Stimulated activated CD4-positive, alpha-beta T cell treated with anti-CD3 and anti-CD28 coated beads, Interleukin-12 subunit alpha, Interleukin-12 subunit beta, amount 100 ng/mL, for 48 hours (primary cell): ENCODE measurements at places on chromosomes 16 and 17.

GRCh38 chr16:50615891-50616290 is 65.2 kb downstream of the SNX20 start:
- no peak for DNase-seq

DNA sequence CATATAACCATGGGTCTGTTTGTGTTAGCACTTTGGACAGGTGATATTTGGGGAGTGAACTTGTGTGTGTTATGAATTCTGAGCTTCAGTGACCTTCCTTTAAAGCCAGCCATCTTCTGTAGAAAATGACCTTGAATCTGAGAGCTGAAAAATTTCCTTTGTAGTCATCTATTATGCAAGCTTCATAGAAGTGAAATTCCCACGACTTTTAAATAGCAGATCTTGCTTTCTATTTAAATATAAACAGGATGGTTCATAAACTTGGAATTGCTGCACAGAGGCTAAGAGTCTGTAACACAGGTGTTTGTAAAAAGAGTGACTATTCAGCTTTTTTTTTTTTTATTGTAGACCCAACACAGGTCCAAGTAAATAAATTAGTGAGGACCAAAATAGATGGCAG is 85.5 kb downstream of the MARCHF10 start:
- DNase-seq: no peak

- no peak for DNase-seq
These were observed 40.0 kb upstream of the TAC4 start for GRCh38 chr17:49887744-49888360.

DNA sequence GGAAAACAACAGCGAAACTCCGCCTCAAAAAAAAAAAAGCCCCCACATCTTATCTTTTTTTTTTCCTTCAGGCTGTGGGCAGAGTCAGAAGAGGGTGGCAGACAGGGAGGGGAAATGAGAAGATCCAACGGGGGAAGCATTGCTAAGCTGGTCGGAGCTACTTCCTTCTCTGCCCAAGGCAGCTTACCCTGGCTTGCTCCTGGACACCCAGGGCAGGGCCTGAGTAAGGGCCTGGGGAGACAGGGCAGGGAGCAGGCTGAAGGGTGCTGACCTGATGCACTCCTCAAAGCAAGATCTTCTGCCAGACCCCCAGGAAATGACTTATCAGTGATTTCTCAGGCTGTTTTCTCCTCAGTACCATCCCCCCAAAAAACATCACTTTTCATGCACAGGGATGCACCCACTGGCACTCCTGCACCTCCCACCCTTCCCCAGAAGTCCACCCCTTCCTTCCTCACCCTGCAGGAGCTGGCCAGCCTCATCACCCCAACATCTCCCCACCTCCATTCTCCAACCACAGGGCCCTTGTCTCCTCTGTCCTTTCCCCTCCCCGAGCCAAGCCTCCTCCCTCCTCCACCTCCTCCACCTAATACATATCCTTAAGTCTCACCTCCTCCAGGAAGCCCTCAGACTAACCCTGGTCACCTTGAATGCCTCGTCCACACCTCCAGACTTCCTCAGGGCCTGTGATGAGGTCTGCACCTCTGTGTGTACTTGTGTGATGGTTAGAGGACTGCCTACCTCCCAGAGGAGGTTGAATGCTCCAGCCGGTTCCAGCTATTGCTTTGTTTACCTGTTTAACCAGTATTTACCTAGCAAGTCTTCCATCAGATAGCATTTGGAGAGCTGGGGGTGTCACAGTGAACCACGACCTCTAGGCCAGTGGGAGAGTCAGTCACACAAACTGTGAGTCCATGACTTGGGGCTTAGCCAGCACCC is 1.2 kb upstream of the HBA1 start:
- DNase-seq: no peak

DNA sequence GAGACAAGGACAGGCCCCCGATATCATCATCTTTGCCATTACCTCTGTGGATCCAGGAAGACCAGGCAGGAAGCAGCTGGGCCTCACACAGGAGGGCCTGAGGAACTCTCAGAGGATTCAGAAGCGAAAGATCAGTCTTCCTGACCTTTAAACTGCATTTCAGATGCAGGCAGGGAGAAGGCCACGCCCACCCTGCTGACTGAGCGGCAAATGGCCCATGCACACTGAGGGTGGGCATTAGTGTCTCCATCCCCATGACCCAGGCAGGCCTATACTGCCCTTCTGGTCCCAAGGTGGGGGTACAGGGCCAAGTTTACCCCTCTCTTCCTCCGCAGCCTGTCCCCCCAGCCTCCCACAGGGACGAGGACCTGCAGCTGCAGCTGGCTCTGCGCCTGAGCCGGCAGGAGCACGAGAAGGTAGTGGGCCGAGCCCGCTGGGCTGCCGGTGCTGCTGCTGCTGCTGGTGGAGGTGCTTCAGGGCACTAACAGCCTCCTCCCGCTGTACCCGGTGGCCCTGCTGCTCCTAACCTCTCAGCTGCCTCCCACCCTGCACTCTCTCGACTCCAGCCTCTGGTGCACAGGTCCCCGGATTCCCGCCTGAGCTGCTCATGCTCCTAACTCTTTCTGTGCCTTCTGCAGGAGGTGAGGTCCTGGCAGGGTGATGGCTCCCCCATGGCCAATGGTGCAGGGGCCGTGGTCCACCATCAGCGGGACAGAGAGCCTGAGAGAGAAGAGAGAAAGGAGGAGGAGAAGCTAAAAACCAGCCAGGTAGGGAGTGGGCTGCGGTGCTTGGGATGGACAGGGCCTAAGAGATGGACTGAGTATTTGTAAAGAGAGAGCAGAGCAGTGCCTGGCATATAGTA is 6.2 kb downstream of the EPN3 start:
- no peak for DNase-seq

DNA sequence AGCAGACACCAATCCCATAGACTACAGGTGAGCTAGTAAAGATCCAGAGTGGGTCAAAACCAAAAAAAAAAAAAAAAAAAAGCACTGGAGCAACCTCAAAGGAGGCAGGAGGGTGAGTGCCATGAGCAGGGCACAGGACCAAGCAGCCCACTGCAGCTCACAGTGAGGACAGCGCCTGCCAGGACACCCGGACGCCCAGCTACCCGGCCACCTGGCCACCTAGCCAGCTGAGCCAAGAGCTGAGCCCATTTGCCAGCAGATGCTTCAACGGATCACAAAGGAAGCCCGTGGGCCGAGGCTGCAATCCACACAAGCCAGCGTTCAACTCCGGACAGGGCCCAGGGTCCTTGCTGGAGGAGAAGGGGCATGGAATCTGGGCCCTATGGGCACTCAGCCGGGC is 15.1 kb downstream of the AXIN1 start:
- DNase-seq: no peak

DNA sequence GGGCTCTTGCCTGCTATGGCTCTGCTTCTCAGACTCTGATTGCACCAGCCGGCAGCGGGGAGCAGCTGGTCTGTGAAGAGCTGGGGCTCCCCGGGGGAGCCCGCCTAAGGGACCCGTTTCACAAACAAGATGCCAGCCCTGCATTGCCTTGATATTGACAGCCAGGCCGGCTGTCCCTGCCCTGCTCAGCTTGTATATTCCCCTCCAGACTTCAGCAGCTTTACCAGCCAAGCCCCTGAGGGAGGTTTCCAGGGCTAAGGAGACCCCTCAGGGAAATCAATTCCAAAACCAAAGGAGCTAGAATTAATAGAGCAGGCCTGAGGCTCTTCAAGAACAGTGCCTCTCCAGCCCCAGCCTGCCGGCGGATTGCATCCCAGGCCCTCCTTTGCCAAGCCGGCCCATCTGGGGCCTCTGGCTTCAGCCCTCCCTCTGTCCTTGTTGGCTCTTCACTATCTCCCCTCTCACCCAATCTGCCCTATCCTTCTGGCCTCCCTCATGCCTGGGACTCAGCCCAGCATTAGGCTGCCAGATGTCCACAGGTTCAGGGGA is 5.7 kb downstream of the CALB2 start:
- no peak for DNase-seq

GRCh38 chr16:10522966-10523365 is 57.4 kb downstream of the EMP2 start:
- DNase-seq: no peak

DNA sequence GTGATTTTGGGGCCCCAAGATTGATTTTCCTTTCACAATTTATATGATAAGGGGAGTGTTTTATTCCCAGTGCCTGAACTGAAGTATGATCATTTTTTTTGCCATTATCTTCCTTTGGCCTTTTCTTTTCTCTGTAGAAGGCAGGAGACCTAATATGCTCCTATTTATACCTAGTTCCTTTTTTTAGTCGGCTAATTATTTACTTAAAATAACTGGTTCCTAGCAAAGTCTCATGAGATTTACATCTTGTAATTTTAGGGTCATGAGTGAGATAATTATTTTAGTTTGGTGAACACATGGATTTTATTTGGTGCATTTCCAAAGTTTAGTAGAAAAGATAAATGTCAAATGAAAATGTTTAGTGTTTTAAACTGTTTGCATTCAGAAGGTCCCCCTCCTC is 24.8 kb downstream of the SEC14L1 start:
- no peak for DNase-seq

DNA sequence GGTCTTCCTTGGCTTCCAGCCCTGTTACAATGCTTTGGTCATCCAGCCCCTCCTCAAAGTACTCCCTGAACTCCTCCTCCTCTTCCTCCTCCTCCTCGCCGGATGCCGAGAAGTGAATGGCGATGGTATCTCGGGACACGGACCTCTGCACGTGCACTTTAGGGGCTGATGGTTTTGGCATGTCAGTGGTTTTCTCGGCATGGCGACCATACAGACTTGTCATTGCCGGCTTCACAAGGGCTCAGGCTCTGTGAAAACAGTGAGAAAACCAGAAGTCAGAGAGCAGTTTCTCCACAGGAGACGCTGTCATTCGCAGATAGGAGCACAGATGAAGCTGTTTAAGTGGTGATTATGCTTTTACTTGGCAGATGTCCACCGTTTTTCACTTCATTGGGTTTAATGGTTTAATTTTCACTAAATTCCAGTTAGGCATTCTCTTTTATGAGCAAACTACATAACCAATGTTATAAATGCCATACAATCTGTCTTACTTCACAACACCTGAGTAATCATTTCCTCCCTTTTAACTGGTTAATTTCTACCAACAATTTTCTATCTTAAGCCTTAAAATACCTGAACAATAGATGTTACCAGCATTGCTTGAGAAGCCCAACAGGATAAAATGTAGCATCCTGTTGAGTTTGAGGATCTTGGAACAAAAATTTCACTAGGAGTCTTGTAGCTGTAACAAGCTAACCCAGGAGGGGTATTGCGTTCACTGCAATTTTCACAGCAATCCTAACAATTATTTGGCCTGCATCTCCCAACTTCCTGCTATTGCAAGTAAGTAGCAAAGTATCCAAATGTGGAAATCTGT is 48.9 kb downstream of the TEX2 start:
- DNase-seq: no peak

- no peak for DNase-seq
These were observed 66.4 kb downstream of the CYB5B start for GRCh38 chr16:69490707-69491324.

DNA sequence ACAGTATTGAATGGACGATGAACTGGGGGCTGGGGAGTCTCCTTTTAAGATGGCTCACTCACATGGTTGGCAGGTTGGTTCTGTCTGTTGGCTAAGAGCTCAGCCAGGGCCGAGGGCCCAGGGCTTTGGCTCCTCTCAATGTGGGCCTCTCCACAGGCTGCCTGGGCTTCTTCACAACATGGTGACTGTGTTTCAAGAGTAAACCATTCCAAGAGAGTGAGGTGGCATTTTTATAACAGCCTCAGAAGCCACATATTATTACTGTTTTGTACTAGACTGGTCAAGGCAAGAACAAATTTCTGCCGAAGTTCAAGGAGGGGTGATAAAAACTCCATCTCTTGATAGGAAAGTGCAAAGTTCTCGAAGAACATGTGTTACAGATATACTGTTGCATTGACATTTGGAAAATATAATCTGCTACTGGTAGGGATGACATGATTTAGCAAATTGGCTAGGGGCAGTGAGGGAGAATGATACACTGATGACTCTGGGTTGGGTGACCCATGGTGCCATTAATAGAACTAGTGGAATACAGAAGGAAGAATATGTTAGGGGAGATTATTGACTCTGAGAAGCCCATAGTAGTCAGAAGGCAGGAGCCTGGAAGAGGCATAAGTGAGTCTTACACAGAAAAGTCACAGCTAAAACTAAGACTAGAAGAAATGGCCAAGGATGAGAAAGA is 13.7 kb downstream of the KRABD2 start:
- DNase-seq: no peak

- no peak for DNase-seq
These were observed 15.8 kb upstream of the RBBP6 start for GRCh38 chr16:24523569-24523968.

DNA sequence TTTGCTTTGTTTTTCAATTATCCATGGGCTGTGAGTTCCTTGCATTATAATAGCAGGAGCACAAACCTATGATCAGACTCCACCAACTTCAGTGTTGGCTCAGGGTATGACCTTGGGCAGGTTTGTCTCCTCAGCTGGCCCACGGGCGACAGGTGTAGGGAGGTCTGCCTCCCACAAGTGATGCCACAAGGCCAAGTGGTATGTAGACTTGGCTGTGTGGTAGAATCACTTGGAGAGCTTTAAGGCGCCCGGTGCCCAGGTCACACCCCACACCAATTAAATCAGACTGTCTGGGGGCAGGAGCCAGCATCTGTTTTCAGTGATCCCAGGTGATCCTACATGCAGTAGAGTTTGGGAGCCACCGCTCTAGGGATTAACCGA is 153.4 kb downstream of the CLEC16A start:
- DNase-seq: no peak

GRCh38 chr17:64016231-64016784 is 4.1 kb downstream of the ICAM2 start:
- no peak for DNase-seq

- no peak for DNase-seq
These were observed 27.4 kb upstream of the NAGLU start for GRCh38 chr17:42508426-42509165.

- no peak for DNase-seq
These were observed 902 bp upstream of the SPATA32 start for GRCh38 chr17:45262516-45263476.

DNA sequence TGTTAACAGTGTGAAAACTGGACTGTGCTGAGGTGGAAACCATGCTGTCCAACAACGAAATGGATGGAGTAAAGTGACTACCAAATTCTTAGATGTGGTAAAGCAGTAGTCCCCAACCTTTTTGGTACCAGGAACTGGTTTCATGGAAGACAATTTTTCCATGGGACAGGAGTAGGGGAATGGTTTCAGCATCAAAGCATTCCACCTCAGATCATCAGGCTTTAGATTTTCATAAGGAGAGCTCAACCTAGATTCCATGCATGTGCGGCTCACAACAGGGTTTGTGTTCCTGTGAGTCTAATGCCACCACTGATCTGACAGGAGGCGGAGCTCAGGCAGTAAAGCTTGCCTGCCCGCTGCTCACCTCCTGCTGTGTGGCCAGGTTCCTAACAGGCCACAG is 11.5 kb downstream of the SLX4 start:
- no peak for DNase-seq

GRCh38 chr17:33297643-33298042 is 4.5 kb upstream of the ASIC2 start:
- no peak for DNase-seq
